Vagina (tissue), 2 donors: ENCODE measurements at places on chromosomes 2 and 18. TPM values are rescaled to one million over a fixed set of nuclear protein-coding genes. Genes with fewer than 3 reads are reported as not detected.

Gene CNTNAP5
- not detected for total RNA-seq

Gene APOB
- not detected for total RNA-seq

Gene TGFA
- 27.7 TPM for total RNA-seq

Gene DPY30
- 41.3 TPM for total RNA-seq

Gene CNNM3
- total RNA-seq, result 16.5 TPM

Gene IL36G
- not detected for total RNA-seq

Gene ZNF24
- total RNA-seq, result 24.8 TPM

DNA sequence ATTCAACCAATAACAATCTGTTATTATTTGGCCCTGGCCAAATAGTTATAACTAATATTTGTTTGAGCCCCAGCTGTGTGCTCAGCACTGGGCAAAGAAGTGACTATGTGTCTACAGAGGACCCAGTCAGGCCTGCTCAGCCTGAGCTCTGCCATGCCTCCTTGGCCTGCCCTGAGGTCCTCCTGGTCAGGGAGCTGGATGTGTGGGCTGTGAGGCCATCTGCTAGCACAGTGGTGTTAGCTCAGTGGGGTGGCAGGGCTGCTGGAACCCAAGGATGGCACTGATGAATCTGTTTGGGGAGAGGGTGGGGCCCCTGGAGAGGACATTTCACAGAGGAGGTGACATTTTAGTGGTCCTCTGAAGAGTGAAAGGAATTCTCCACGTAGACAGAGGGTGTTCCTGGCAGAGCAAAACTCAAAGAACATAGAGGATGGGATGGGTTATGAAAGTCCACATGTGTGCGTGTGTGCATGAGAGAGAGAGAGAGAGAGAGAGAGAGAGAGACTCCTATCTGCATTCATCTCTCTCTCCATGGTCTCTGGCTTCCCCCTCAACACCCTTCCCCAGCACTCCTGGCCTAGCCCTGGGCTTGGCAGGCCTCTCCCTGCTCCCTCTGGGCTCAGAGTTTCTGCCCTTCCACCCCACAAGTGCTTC lies 21.2 kb upstream of the ATOH8 start:
- H3K4me3 ChIP-seq, result no peak overlapping the region
- peaks cover 52% of the 10 kb centered on the region for H3K4me1 ChIP-seq
- peak overlapping the region; percentile 49 for H3K27ac ChIP-seq
- DNase-seq, result no peak
- no peaks in the 10 kb centered on the region for H3K27me3 ChIP-seq

GRCh38 chr2:215137741-215138340 lies 585 bp downstream of the ABCA12 start:
- H3K27ac ChIP-seq, result no peak overlapping the region
- no peaks in the 10 kb centered on the region for H3K27me3 ChIP-seq
- no peaks in the 10 kb centered on the region for H3K4me1 ChIP-seq
- peak overlapping the region; percentile 27 for H3K4me3 ChIP-seq
- H3K36me3 ChIP-seq, result no peaks in the 10 kb centered on the region
- DNase-seq, result no peak

DNA sequence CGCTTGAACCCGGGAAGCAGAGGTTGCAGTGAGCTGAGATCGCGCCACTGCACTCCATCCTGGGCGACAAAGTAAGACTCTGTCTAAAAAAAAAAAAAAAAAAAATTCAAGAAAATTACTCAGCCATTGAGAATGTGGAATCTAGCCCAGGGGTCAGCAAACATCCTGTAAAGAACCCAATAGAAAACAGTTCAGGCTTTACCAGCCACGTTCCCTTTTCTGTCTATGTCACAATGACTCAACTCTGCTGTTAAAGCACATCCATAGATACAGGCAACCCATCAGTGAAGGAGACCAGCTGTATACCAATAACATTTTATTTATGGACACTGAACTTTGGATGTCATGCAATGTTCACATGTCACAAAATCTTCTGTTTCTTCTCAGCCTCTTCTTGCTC lies 435.6 kb upstream of the GYPC start:
- no peaks in the 10 kb centered on the region for H3K27me3 ChIP-seq
- H3K27ac ChIP-seq, result no peak overlapping the region
- no peaks in the 10 kb centered on the region for H3K4me1 ChIP-seq
- no peak for DNase-seq
- no peak overlapping the region for H3K4me3 ChIP-seq

- H3K36me3 ChIP-seq, result no peaks in the 10 kb centered on the region
- no peaks in the 10 kb centered on the region for H3K27me3 ChIP-seq
- DNase-seq, result no peak
- H3K27ac ChIP-seq, result peak overlapping the region; percentile 96
- H3K4me3 ChIP-seq, result peak overlapping the region; percentile 74
- H3K4me1 ChIP-seq, result peaks cover 48% of the 10 kb centered on the region
Observed at GRCh38 chr18:75206452-75207309, 2.3 kb downstream of the PTGR3 start.

DNA sequence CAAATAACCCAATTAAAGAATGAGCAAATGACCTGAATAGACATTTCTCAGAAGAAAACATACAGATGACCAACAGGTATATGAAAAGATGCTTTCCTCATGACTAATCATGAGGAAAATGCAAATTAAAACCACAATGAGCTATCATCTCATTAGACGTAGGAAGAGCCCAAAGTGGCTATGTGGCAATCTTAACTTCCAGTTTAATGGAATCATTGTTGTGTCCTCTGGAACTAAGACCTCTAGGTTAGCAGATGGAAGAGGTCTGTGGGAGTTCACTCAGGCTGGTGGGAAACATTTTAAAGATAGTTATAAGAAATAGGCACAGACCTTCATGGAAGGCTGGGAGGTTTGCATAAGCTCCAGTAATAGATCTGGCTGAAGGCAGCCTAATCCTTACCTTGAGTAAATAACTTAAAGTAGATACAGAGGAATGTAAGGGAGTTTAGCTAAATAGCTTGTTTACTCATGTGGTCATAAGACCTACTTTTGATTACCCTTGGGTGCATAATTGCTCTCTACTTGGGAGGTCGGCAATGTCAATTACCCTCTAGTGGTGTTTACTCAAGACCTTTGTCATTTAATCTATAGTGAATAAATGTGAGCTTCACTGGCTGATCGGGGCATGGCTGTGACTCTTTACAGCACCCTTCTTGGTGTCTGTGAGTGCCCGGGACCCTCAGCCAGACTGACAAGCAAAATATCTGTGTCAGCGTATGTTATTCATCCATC lies 119.0 kb downstream of the GULP1 start:
- no peaks in the 10 kb centered on the region for H3K27me3 ChIP-seq
- H3K27ac ChIP-seq, result no peak overlapping the region
- H3K4me3 ChIP-seq, result no peak overlapping the region
- peaks cover 8% of the 10 kb centered on the region for H3K4me1 ChIP-seq

DNA sequence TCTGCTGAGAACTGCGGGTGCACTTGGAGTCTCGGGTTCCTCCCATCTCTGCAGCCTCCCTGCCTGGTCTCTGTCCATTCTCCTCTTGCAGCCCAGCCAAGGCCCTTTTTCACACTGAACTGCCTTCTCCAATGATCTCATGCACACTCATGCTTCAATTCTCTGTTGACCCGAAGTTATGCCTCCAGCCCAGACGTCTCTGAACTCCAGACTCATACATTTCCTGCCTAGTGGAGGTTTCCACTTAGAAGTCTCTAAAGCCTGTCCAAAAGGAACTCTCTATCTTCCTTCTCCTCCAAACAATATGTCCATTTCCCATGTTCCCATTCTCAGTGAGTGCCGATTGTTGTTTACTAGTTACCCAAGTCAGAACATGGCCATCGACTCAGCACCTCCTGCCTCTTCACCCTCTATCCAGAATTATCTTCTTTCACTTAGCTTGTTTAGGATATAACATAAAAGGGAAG lies 155.2 kb downstream of the IRS1 start:
- peaks cover 4% of the 10 kb centered on the region for H3K4me1 ChIP-seq
- H3K4me3 ChIP-seq, result no peak overlapping the region
- no peak for DNase-seq
- no peaks in the 10 kb centered on the region for H3K27me3 ChIP-seq

GRCh38 chr2:95004287-95004686 lies 21.2 kb upstream of the MAL start:
- DNase-seq, result no peak
- no peaks in the 10 kb centered on the region for H3K36me3 ChIP-seq
- no peak overlapping the region for H3K27ac ChIP-seq
- no peaks in the 10 kb centered on the region for H3K4me1 ChIP-seq
- H3K27me3 ChIP-seq, result no peaks in the 10 kb centered on the region
- no peak overlapping the region for H3K4me3 ChIP-seq

GRCh38 chr2:204325468-204325867 lies 219.8 kb upstream of the PARD3B start:
- DNase-seq, result no peak
- H3K27ac ChIP-seq, result no peak overlapping the region
- no peaks in the 10 kb centered on the region for H3K27me3 ChIP-seq
- peaks cover 6% of the 10 kb centered on the region for H3K4me1 ChIP-seq
- H3K4me3 ChIP-seq, result no peak overlapping the region
- H3K36me3 ChIP-seq, result no peaks in the 10 kb centered on the region

DNA sequence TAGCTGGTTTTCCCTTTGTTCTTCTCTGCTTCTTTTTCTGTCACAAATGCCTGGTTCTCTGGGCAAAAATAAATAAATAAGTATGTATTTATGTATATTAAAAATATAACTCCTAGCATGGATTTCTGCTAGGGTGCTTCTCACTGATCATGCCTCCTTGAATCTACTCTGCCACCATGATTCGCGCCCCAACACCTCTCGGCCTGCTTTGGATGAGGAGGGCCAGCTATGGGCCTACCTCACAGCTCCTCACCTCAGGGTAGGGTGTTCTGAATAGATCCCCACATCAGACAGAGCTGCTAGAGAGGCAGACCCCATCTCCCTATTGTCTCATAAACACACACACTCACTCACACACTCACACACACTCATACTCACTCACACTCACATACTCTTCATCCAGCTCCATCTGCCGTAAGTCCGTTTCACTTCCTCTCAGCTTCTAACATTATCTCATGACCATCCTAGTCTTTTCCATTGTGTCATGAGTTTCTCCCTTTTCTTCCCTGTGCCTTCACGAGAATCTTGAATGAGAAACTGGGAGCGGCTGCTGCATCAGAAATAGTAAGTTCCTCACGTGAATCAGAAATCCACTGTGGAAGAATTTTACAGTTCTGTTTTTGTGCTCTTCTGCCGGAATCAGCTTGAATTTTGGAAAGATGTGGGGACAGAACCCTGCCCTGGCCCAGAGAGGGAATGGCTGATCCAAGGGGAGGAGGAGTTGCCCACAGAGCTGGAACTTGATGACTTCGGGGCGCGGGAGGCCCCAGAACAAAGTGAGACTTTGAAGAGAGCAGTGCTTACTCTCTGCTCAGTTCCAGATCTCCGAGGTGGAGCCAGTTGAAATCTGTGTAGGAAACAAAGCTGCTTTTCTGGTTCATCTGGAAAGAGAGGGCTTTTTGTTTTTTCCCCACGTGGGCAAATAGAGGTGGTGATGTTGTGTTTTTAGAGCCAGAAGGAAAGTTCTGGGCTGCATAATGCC lies 20.9 kb downstream of the ANXA4 start:
- H3K27ac ChIP-seq, result peak overlapping the region; percentile 91
- peak overlapping the region; percentile 25 for H3K4me3 ChIP-seq
- H3K36me3 ChIP-seq, result no peaks in the 10 kb centered on the region
- no peaks in the 10 kb centered on the region for H3K27me3 ChIP-seq

GRCh38 chr2:162282765-162283425 lies 35.6 kb downstream of the IFIH1 start:
- no peaks in the 10 kb centered on the region for H3K27me3 ChIP-seq
- H3K36me3 ChIP-seq, result no peaks in the 10 kb centered on the region
- no peak overlapping the region for H3K27ac ChIP-seq
- H3K4me3 ChIP-seq, result no peak overlapping the region
- H3K4me1 ChIP-seq, result no peaks in the 10 kb centered on the region

- DNase-seq, result no peak
- no peaks in the 10 kb centered on the region for H3K27me3 ChIP-seq
- peaks cover 42% of the 10 kb centered on the region for H3K4me1 ChIP-seq
- H3K27ac ChIP-seq, result peak overlapping the region; percentile 84
Observed at GRCh38 chr18:76621782-76622495, 126.9 kb upstream of the ZNF516 start.

DNA sequence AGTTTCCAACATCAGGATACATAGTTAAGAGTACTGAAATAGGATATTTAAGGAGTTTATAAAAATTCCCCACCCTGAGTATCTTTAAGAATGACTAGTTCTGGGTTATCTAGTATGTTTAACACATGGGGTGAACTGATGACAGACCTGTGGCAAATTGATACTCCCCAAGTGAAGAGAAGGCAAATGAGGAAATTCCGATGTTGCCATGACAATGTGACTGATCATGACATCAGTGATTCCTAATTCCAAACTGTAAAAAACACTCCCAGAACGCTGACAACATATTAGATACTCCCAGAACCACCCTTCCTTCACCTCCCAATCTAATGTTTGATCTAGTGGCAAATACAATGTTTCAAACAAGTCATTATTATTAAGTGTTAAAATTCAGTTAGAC lies 77.6 kb downstream of the RBMS1 start:
- H3K27ac ChIP-seq, result no peak overlapping the region
- no peak overlapping the region for H3K4me3 ChIP-seq
- no peaks in the 10 kb centered on the region for H3K36me3 ChIP-seq
- no peak for DNase-seq

DNA sequence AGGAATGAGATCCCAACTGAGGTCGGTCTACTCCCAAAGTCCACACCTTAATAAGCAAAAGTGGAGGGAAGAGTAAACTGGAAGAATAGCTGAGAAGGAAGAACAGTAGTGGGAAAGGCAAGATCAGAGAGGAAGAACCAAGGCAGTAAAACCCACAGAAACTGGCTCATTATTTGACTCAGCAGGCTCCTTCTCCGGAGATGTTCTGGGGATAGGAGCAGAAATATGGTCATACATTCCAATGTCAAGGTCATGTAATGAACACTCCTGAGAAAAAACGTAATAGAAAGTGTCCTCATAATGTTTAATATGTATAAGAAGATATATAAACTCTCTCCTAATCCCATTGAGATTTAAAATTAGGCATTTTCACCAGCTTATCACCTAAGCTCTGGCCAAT lies 39.5 kb downstream of the STK39 start:
- peaks cover 12% of the 10 kb centered on the region for H3K4me1 ChIP-seq
- no peaks in the 10 kb centered on the region for H3K27me3 ChIP-seq
- H3K27ac ChIP-seq, result no peak overlapping the region
- H3K36me3 ChIP-seq, result no peaks in the 10 kb centered on the region

- no peak for DNase-seq
- no peaks in the 10 kb centered on the region for H3K36me3 ChIP-seq
- no peaks in the 10 kb centered on the region for H3K4me1 ChIP-seq
Observed at GRCh38 chr18:12934454-12935071, 13.2 kb upstream of the SEH1L start.
